H4 (cell line): ENCODE measurements at places on chromosomes 13 and 19.
A peak's percentile ranks its signal among the peaks of the same experiment; 100 is the strongest.

DNA sequence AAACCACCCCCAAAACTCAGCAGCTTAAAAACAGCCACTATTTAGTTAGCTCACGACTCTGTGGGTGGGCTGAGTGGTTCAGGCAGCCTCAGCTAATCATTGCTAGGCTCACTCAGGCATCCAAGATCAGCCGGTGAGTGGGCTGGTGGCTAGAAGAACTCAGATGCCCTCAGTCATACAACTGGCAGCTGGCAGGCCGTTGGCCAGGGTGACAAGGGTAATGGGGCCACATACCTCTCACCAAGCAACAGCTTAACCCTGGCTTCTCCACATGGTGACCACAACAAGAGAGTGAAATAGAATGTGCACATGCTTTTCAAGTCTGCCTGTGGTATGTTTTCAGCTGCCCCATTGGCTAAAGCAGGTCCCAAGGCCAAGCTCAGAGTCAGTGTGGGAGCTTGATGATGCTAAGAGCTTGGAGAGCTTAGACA lies 435.4 kb upstream of the TSHZ3 start:
- DNase-seq: peak; percentile 23

GRCh38 chr13:110894086-110894485 lies 20.8 kb downstream of the ANKRD10 start:
- no peak for DNase-seq

- DNase-seq: no peak
Measured at GRCh38 chr13:38635030-38635429, 51.8 kb upstream of the FREM2 start.

GRCh38 chr13:100899720-100900316 lies 225.2 kb upstream of the TMTC4 start:
- no peak for DNase-seq

DNA sequence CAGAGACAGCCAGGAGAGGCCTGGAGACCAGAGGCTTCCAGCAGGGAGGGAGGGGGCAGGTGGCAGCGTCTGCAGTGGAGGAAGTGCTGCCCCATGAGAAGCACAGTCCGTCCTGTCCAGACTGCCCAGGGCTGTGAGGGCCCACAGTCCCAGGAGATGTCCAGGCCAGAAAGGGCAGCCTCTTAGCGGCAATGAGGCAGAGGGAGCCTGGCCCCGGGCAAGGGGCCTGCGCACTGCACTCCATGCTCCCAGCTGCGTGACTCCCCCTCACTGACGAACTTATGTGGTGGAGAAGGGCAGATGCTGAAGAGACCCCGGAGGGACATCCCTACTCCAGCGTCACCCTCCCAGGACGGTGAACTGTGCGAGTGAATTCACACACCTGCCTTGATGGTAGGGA lies 115.3 kb downstream of the SOX1 start:
- no peak for DNase-seq

GRCh38 chr13:20769091-20769490 lies 4.7 kb downstream of the EEF1AKMT1 start:
- no peak for DNase-seq

DNA sequence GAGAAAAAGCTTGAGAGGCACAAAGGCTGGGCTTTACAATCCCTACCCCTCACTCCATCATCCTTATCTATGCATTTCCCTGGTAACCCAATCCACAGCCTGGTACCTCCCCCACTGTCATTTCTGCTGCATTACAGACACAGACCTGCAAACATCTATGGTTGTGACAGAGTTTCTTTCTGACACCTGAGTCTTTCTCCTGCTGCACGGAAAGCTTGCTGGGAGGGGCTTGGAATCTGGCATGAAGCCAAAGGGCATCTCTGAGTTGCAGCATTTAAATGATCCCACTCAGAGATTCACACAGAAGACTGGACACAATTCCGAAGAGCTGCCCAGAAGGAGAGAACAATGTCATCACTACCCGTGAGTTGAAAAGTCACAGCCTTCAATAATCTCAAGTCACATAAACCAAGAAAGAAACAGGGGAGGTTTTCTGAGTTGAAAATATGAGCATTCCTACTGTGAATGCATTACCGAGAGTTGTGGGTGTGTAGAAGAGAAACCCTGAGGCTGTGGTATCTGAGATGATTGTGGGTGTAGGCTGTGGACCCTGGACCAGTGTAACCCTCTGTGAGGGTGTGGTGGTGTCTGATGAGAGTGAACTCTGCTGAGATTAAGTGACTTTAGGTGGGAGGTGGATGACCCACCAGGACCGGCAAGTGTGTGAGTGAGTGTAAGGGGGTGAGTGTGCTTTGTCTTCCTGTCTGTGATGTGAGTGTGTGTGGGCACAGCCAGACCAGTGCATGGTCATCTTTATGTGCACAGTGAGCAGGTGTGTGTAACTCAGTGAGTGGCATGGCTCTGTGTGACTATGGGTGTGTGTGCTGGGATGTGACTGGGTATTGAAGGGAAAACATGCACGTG lies at the start of gene LGALS14:
TSS of gene LGALS14 (plus strand) at position 301 of the 864 bp plus-strand sequence. CDS start at position 349, 48 bp downstream.
- no peak for DNase-seq

DNA sequence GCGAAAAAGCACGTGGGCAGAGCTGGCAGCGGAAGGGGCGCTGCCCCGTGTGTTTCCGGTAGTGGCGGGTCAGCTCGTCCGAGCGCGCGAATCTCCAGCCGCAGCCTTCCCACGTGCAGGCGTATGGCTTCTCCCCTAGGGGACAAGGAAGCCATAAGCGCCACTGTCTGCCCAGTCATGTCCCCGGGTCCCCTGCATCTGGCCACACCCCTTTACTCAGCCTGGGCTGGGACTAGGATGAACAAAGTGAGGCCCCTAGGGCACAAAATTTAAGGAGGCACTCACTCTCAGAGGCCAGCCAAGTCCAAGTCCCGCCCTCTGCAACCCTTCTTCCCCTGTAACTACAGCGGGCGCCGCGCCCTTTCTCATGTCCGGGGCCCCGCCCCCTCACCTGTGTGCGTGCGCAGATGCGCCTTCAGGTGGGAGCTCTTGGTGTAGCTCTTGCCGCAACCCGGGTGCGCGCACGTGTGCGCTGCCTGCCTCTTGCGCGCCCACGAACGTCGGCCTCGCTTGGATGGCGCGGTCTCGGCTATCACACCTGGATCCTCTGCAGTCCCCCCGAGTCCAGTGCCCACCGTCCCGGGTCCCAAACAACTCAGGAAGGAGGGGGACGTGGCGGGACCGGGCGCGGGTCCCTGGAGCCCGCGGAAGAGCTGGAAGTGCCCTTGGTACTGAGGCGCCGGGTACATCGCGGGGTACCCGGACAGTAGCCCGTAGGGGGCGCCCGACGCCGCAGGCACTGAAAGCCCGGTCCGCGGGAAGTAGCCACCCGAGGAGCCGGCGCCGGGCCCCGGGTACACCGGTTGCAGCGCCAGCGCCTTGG lies 1.9 kb downstream of the KLF1 start:
- no peak for DNase-seq

GRCh38 chr13:24040835-24041234 lies 119.7 kb upstream of the SPATA13 start:
- DNase-seq: no peak

DNA sequence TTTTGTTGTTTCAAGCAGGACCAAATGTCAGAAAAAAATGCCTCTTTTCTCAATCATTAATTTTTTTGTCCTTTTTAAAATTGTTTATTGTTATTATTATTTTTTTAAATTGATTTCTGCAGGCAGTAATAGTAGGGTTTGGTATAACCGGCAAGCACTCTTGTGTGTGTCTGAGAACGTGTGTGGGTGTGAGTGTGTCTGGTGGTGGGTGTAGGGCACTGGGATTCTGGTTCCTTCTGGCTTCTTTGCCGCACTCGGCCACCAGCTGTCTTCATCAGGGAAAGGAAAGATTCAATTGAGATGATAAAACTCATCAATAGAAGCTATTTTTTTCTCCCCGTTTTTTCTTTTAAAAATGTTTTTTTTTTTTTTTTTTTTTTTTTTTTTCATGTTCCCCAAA lies 56.4 kb downstream of the IER2 start:
- DNase-seq: no peak

GRCh38 chr13:47100214-47100853 lies 203.5 kb upstream of the HTR2A start:
- DNase-seq: no peak
